ENCODE measurements at places on chromosomes 12 and 14. TPM values are rescaled to one million over a fixed set of nuclear protein-coding genes. Genes with fewer than 3 reads are reported as not detected.

Gene TTC8
- 6.8 TPM for total RNA-seq

Gene PRB2
- total RNA-seq, result not detected

Gene CD4
- total RNA-seq, result not detected

Gene HSPA2
- 8.7 TPM for total RNA-seq

Gene FIGNL2
- total RNA-seq, result 0.31 TPM

Gene SERPINA4
- not detected for total RNA-seq

Gene GSG1
- total RNA-seq, result not detected

Gene MGST1
- total RNA-seq, result 11.2 TPM

Gene C14orf132
- total RNA-seq, result 4.5 TPM

Gene CLEC12A
- not detected for total RNA-seq

Gene ACSS3
- total RNA-seq, result 0.16 TPM

Gene PCED1B
- total RNA-seq, result 0.32 TPM

Gene TNS2
- total RNA-seq, result 24.3 TPM

Gene SETD1B
- total RNA-seq, result 6.6 TPM

Gene TAS2R31
- 9.3 TPM for total RNA-seq

Gene RHOJ
- total RNA-seq, result 312 TPM

Data from bladder microvascular endothelial cell (primary cell).